ENCODE measurements at places on chromosomes 16 and 17. TPM values are rescaled to one million over a fixed set of nuclear protein-coding genes. Genes with fewer than 3 reads are reported as not detected.

DNA sequence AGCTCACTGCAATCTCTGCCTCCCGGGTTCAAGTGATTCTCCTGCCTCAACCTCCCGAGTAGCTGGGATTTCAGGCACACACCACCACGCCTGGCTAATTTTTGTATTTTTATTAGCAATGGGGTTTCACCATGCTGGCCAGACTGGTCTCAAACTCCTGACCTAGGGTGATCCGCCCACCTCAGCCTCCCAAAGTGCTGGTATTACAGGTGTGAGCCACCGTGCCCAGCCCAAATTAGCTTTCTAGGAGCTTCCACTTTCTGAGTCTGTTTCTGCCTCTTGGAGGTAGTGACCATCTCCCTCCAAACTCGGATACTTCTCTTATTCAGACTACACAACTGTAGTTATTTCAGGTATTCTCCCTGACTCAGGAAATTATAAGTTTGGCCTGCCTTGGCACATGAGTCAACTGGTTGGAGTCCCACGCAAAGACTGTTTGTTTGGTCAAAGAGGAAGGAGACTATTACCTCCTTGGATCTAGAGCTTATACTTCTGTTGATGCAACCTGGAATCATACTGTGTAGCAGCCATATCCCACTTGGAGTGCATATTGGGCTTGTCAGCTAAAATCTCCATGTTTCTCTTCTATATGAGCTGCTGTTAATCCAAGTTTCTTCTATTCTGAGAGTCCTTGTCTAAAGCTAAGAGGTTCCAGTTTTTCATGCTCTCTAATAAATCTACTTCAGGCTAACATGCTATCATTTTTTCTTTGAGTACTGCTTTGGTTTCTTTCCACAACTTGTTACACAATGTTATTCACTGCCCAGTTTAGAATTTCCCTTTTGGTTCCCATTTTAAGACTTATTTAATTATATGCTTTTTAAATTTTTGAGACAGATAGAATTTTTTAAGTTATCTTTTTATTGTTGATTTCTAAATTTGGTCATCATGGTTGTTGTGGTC is 7.5 kb downstream of the IL4R start:
- DNase-seq, result no peak

- no peak for DNase-seq
Observed at GRCh38 chr17:67833946-67834631, 8.8 kb downstream of the BPTF start.

IGF2BP1 gene
- 46.4 TPM for total RNA-seq

GRCh38 chr16:47236716-47237115 is 93.0 kb upstream of the NETO2 start:
- DNase-seq, result no peak

MAPT gene
- not detected for total RNA-seq

Measured in OCI-LY7 (cell line).